Right lung (tissue), 10 donors: ENCODE measurements at places on chromosomes 4 and X. TPM values are rescaled to one million over a fixed set of nuclear protein-coding genes. Genes with fewer than 3 reads are reported as not detected.

- DNase-seq: no peak
Measured at GRCh38 chr4:184762100-184762499, 28.2 kb upstream of the CENPU start.

DNA sequence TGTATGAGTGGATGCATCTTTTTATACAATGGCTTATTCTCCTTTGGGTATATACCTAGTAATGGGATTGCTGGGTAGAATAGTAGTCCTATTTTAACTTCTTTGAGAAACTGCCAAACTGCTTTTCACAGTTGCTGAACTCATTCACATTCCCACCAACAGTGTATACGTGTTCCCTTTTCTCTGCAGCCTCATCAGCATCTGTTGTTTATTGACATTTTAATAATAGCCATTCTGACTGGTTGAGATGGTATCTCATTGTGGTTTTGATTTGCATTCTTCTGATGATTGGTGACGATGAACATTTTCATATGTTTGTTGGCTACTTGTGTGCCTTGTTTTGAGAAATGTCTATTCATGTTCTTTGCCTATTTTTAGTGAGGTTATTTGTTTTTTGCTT lies 687.0 kb upstream of the EPHA5 start:
- DNase-seq: no peak

Gene USP17L27
- polyA plus RNA-seq: not detected

DNA sequence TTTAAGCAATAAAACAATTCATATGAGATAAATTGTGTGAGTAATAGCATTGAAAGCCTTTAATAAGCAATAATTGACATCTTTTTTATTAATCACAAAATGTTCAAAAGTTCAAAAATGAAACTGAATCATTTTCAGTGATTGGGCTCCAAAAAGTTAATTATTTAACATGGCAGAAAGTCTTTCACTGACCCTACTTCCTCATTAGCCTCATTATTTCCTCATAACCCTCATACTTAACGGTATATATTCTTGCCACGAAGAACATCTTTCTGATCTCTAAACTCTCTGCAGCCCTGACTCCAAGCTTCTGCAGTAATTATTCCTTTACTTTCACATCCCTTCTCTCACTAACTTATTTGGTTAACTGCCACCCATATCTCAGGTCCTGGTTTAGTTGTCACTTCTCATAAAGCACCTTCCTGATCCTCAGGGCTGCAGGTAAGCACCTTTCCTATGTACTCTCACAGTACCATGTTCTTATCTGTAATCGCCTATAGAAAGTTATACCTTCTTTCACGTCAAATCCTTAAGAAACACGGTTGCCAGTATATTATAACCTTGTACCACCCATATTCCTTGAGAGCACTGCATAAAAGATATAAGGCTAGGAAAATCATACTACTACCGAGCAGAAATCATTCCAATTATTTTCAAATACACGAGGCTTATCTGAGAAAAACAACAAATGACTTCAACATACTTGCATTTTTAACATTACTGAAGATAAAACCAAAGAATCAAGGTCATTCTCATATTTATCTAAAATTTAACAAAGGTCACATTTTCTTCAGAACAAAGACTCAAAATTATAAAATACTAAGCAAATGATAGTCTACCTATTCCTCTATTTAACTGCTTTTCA lies 72.2 kb downstream of the PPP3CA start:
- no peak for DNase-seq

- no peak for DNase-seq
Measured at GRCh38 chrX:100731441-100732281, at the start of gene SYTL4. Gene SYTL4, minus strand, starts transcription at chrX:100732121. Its CDS starts 30,084 bp downstream, at chrX:100702037.

Gene XAGE1A
- not detected for polyA plus RNA-seq

Gene UGT2B15
- 0.87 TPM for polyA plus RNA-seq

Gene SMIM10L2A
- 7.4 TPM for polyA plus RNA-seq

Gene LRCH2
- 17.5 TPM for polyA plus RNA-seq

GRCh38 chr4:155738548-155738947 lies 20.3 kb upstream of the GUCY1B1 start:
- DNase-seq: no peak

Gene CFP
- 6.5 TPM for polyA plus RNA-seq

DNA sequence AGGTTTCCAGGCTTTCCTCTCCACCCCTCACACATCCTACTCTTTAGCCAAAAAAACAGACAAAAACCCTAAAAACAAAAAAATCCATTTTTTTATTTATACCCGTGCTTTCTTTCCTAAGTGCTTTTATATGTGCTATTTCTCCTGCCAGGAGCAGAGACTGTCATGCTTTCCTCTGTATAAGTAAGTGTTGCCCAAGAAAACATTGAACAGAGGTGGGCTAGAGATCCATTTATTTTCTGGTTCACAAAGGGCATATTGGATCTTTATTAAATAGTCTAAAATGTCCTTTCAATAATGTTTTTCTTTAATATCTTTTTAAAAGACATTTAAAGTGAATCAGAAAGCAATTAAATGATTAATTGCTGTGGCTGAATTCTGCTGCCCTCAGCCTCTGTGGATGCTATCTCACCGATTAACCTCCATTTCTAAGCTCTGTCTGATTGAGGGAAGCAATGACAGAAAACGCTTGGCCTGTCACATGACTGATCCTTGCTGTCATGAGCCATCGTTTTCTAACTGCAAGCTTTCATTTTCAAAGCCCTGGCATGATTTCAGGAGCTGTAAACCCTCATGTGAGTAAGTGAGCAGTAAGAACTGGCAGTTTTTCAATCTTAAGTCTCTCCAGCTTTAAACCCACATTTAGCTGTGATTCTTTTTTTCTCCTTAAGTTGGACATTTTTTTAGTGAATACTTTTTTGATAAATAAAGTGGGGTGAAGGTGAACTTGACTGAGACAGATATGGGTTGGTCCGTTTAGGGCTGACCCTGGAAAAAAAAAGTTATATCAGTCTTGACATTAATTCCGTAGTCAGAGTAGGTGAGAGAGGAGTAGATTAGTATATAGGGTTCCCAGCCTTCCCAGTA lies 180.7 kb upstream of the PGRMC2 start:
- DNase-seq: peak; percentile 81

DNA sequence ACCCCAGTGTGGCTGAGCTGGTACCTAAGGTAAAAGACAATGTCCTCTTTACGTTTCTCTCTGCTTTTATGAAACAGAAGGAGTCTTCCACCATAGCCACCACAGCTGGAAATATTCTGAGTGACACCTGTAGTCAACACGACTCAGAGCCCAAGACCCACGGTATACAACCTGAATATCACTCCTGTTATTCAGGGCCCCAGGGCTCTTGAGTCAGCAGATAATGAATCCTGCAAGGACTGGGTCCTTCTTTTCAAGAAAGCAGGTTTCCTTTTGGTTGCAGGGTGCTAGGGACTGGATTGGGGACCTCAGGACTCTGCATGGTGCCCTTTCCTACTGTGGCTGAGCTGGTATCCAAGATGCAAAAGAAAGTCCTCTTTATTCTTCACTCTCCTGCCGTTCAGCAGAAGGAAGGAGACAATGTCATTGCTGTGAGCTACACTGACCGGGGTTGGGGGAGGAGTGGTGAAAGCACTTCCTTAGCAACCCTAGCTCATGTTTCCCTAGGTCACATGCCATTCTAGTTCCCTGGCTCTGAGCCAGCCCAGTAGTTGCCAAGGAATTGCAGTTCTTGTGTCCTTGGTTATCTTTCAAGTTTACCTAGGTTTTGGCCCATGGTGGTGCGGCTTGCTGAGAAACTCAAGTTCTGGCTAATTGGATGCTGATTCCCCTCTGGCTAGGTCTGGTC lies 23.7 kb upstream of the UNC5C start:
- DNase-seq: peak; percentile 17

GRCh38 chr4:77310931-77311330 lies 153.9 kb downstream of the CCNG2 start:
- DNase-seq: no peak

DNA sequence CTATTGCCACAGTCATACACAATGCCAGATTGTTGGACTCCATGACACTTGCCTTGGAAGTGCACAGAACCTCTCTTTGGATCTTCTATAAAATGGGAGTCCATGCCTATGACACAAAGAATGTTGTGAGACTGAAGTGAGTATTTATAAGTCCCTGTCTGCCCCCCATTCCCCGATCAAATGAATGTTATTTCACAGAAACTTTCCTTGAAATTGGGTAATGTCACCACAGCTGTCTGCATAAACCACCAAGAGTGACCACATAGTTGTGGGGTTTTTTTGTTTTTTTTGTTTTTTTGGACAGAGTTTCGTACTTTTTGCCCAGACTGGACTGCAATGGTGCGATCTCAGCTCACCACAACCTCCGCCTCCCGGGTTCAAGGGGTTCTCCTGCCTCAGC lies 27.1 kb upstream of the REST start:
- DNase-seq: no peak

Gene LNX1
- 3.9 TPM for polyA plus RNA-seq

Gene LANCL3
- polyA plus RNA-seq: 4.0 TPM

DNA sequence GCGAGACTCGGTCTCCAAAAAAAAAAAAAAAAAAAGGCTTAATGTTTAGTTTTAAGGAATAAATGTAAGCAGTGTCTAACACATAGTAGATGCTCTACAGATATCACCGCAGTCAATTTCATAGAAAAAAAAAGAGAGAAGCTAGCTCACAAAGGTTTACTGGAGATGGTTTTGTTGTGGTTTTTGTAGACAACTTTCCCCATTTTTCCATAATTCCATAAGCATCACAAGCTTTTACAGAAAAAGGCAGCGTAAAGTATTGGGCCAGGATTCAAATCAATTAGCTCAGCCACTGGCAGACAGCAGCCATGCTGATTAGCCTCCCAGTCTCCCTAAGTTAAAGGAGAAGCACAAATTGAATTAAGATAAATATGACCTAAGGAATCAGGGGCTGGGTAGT lies 1.5 kb downstream of the GRSF1 start:
- no peak for DNase-seq

GRCh38 chr4:70816894-70817293 lies 22.8 kb downstream of the GRSF1 start:
- DNase-seq: no peak

- no peak for DNase-seq
Measured at GRCh38 chr4:86615501-86615900, 21.4 kb downstream of the PTPN13 start.
